ENCODE measurements at places on chromosomes 11 and 22. TPM values are rescaled to one million over a fixed set of nuclear protein-coding genes. Genes with fewer than 3 reads are reported as not detected.

Gene BARX2
- total RNA-seq = 0.24 TPM

Gene STIP1
- 124 TPM for total RNA-seq

Gene LMO2
- total RNA-seq = 42.0 TPM

DNA sequence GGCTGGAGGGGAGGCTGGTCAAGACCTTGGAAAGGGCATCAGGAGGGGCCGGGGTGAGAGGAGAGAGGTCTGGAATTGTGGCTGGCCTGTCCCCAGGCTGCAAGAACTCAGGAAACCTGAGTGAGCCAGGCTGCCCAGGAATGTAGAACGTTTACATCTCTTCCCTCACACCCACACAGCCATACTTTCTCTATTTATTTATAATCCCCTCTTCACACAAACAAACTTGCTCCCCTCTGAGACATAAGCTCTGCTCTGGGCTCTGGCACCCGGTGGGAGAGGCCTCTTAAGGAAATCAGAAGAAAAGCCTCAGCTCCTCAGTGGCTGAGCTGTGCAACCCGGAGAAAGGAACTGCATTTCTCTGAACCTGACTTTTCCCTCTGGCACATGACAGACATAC lies 5.5 kb downstream of the CHRDL2 start:
- no peak for DNase-seq

- DNase-seq = no peak
These were observed 68.0 kb upstream of the YWHAH start for GRCh38 chr22:31876156-31876920.

DNA sequence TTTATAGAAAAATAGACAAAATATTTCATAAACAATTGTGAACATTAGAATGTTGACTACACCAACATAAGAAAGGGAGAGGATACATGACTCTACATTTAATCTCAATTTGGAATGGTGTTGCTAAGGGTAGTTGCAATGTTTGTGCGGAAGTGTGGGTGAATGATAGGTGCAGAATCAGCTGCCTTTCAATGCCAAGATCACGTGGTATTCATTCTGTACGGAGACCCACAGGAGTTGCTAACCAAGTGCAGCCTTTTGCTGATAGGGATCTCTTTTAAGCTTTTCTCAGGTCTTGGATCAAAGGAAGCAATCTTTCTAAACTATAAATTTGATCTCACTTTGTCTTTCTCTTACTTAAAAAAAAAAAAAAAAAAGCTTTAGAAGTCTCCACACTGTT lies 29.8 kb upstream of the CTSC start:
- DNase-seq = no peak

GRCh38 chr11:119520400-119520799 lies 97.4 kb upstream of the THY1 start:
- no peak for DNase-seq

GRCh38 chr11:63813563-63814382 lies 517 bp downstream of the SPINDOC start:
- DNase-seq = peak; percentile 87

DNA sequence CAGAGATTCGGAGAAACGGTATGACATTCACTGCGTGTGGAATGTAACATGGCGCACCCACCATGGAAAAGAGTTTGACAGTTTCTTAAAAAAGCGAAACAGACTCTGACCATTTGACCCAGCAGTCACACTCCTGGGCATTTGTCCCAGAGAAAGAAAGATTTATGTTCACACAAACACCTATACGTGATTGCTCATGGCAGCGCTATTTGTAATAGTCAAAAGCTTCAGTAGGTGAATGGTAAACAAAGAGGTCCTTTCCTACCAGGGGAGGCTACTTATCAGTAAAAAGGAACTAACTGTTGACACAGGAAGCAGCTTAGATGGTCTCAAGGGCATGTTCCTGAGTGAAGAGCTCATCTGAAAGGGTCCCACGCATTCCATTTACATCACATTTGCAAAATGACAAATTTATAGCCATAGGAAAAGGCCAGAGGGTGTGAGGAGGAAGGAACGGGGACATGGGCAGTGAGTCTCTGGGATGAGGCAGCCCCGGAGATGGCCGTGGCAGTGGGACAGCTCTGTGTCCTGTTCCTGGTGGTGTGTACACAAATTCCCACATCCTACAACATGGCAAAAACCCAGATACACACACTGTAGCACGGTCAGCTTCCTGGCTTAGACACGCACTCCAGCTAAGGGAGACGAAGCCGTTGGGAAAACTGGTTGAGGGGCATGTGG lies 14.6 kb upstream of the KRTAP5-6 start:
- no peak for DNase-seq

GRCh38 chr11:23573429-23573828 lies 713.2 kb upstream of the CCDC179 start:
- no peak for DNase-seq

DNA sequence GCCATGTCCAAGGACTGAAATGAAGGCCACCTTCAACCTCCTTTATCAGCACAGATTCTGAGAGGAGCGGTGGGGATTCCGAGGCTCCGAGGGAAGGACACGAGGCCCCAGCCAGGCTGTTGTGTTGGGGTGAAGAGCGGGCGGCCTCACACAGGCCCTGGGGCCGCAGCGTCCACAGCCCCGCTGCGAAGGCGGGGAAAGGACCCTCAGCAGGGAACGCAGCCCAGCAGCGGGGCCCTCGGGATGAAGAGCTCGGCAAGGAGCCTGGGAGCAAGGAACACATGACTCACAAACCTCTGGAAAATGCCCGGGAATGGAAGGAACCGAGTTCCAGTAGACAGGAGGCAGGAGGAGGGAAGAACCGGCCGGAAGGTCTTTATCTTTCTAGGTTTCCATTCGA lies 227.2 kb downstream of the BRD1 start:
- DNase-seq = no peak

- no peak for DNase-seq
These were observed 571.7 kb downstream of the METTL15 start for GRCh38 chr11:28679795-28680468.

GRCh38 chr22:28116219-28116673 lies 197.2 kb upstream of the PITPNB start:
- no peak for DNase-seq

DNA sequence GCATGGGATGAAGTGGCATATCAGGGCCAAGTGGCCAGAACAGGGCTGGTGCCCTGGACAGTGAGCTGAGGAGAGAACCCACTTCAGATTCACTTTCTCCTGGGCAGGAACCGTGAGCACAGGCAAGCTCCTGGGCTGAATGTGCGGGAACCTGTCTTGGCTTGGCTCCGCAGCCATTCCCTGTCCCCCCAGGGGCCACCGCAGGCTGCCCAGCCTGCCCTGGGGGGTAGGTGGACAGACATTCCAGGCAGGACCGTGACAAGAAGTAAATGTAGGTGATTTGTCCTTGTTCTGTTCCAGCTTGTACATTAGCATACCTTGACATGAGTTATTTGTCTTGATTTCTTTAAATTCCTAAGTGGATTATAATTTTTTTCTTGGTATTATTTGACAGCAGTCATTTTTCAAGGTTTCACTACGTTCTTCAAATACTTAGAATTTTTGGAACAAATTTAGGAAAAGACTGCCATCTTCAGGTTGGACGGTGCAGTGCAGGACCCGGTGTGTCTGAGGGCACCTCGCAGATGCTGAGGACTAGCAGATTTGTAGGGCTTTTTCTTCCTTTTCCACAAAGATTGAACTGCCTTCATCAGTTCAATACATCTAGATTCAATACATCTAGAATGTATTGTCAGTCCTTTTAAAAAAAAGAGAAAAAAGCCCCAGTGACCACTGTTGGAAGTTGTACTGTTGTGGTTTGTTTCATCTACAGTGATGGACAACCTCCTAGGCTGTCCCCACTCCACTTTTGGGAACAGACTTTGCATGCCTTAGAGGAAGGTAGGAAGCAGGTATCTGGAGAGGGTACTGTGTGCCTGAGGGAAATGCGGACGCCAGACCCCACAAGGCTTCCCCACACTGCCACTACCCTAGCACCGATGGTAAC lies 115.1 kb upstream of the RASSF10 start:
- DNase-seq = peak; percentile 51

DNA sequence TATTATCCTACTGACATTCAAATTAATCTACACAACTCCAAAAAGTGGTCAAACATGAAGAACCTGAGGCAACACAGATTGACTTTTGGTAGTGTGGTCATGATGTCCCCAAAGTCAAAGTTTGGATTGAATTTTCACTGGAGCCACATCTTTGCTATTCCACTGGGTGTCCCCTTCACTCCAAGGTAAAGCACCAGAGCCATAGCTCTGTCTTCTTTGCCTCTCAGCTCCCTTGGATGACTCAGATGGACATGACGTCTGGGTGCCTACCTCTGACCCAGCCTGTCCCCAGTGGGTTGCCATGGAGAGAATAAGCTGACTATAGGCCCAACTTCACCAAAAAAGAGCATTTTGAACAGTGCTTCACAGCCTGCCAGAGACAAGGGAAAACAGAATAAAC lies 57.4 kb upstream of the ARHGAP42 start:
- DNase-seq = no peak

- no peak for DNase-seq
These were observed 4.7 kb downstream of the CD5 start for GRCh38 chr11:61106894-61107470.

DNA sequence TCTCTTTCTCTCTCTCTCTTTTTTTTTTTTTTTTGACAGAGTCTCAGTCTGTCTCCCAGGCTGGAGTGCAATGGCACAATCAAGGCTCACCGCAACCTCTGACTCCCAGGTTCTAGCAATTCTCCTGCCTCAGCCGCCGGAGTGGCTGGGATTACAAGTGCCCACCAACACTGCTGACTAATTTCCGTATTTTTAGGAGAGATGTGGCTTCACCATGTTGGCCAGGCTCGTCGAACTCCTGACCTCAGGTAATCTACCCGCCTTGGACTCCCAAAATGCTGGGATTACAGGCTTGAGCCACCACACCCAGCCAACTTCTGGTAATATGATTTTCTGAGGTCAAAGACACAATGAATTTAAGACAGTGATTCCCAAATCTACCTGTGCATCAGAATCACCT lies 659.8 kb upstream of the CCDC90B start:
- DNase-seq = no peak

- DNase-seq = peak; percentile 58
These were observed 41.1 kb downstream of the OSBPL5 start for GRCh38 chr11:3123761-3124733.

Data from left lung (tissue), 14 donors.